ENCODE measurements at places on chromosomes 5 and 9.

DNA sequence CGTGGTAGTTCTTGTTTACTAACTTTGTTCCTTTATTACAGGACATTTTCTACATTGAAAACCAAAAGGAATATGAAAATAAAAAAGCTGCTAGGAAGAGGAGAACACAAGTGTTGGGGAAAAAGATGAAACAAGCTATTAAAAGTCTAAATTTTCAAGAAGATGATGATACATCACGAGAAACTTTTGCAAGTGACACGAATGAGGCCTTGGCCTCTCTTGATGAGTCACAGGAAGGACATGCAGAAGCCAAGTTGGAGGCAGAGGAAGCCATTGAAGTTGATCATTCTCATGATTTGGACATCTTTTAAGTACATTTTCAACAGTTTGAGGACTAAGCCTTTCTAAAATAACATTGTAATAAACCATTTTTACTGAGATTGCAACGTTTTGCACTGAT, 23.8 kb downstream of the PHAX start:
- DNase-seq = no peak

DNA sequence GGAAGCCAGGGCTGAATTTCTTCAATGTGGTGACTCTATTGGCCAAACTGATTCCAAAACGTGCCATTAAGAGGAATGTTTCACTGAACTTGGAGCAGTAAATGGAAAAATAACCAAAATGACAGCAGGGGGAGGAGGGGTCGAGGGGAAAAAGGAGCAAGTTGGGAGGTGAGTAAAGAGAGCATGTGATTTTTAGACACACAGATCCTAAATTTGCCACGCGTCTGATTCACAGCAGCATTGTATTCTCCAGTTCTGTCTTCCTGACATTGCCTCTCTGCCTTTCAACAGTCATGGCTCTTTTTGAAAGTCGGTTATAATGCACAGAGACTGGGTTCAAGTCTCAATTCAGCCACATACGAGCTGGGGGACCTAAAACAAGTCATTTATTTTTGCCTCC, 22.0 kb upstream of the ADRB2 start:
- DNase-seq = no peak

GRCh38 chr5:10649666-10650380, 86.0 kb downstream of the ANKRD33B start:
- DNase-seq = no peak

DNA sequence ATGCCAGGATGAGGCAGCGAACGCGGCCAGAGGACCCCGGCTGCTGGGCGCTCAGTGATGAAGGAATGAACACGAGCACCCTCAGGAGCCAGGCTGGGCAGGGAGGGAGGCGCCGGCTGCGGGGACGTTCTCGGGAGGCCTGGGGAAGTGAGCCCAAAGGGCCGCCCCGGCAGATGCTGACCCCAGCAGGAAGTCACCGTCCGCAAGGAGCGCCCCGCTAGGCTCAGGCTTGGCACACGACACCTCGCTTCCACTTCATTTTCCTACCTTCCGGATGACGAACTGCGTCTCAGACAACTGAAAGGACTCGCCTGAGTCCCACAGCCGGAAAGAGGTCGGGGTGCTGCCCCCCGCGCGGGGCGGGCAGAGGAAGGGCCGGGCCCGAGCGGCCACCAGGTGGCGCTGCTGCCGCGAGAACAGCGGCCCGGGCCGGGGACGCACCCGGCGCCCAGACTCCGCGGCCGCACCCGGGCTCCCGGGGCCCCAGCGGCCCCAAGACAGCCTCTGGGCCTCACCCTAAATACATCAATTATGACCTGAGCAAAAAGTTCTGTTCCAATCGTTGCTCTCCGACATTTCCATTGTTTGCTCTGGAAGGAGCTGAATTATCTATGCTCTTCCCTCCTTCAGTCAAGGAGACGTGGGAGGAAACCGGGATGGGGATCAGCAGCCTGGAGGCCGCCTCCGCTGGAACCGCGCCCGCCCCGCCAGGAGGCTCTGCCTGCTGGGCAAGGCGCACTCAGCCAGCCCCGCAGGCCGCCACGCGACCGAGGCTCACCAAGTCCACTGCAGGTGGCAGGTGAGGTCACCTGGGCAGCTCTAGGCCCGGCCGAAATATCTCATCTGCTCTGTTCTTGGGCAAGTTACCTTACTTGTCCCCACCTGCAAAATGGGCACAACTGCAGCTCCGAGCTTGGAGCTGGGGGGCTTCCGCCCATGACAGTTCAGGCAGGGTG, 107.0 kb downstream of the ZNF354C start:
- peak; percentile 65 for DNase-seq

- no peak for DNase-seq
These were observed 90.1 kb upstream of the DMRT1 start for GRCh38 chr9:751137-752051.

- DNase-seq = no peak
These were observed 25.4 kb downstream of the SREK1 start for GRCh38 chr5:66169534-66169933.

- no peak for DNase-seq
These were observed 122.8 kb downstream of the ENC1 start for GRCh38 chr5:74517700-74518099.

All from stimulated activated CD4-positive, alpha-beta T cell treated with anti-CD3 and anti-CD28 coated beads, Interleukin-12 subunit alpha, Interleukin-12 subunit beta, amount 100 ng/mL, for 48 hours (primary cell).